ENCODE measurements at places on chromosomes 2 and 18. TPM values are rescaled to one million over a fixed set of nuclear protein-coding genes. Genes with fewer than 3 reads are reported as not detected.

The IL36RN gene
- not detected for total RNA-seq

The OSBPL6 gene
- total RNA-seq = 3.7 TPM

The SIX2 gene
- 42.8 TPM for total RNA-seq

The ANTXR1 gene
- 144 TPM for total RNA-seq

The NYAP2 gene
- not detected for total RNA-seq

The ADAM23 gene
- 11.4 TPM for total RNA-seq

The DSG4 gene
- not detected for total RNA-seq

The CNGA3 gene
- total RNA-seq = not detected

The C2orf15 gene
- total RNA-seq = 0.26 TPM

The FBXO48 gene
- total RNA-seq = 0.81 TPM

The CRYGC gene
- not detected for total RNA-seq

Measured in osteocyte (in vitro differentiated cells).